ENCODE measurements at places on chromosomes 5 and 9. TPM values are rescaled to one million over a fixed set of nuclear protein-coding genes. Genes with fewer than 3 reads are reported as not detected.
A peak's percentile ranks its signal among the peaks of the same experiment; 100 is the strongest.

GRCh38 chr9:98540476-98540875 lies 168.3 kb downstream of the GABBR2 start:
- no peak overlapping the region for H3K27ac ChIP-seq
- H3K36me3 ChIP-seq = no peaks in the 10 kb centered on the region
- DNase-seq = no peak
- no peak overlapping the region for H3K4me3 ChIP-seq

ANKRD34B gene
- not detected for total RNA-seq

GRCh38 chr5:163347671-163348070 lies 89.7 kb upstream of the CCNG1 start:
- no peaks in the 10 kb centered on the region for H3K27me3 ChIP-seq
- no peak overlapping the region for H3K27ac ChIP-seq
- peak; percentile 59 for DNase-seq
- H3K4me1 ChIP-seq = no peaks in the 10 kb centered on the region
- no peak overlapping the region for H3K4me3 ChIP-seq

- DNase-seq = no peak
- H3K36me3 ChIP-seq = peaks cover 60% of the 10 kb centered on the region
- H3K27me3 ChIP-seq = no peaks in the 10 kb centered on the region
- no peaks in the 10 kb centered on the region for H3K4me1 ChIP-seq
Measured at GRCh38 chr9:125317704-125318103, 56.1 kb downstream of the GAPVD1 start.

FOXD4L6 gene
- not detected for total RNA-seq

GRCh38 chr9:14823800-14824199 lies 86.4 kb downstream of the FREM1 start:
- H3K27me3 ChIP-seq = no peaks in the 10 kb centered on the region
- no peak overlapping the region for H3K4me3 ChIP-seq
- H3K4me1 ChIP-seq = no peaks in the 10 kb centered on the region
- DNase-seq = no peak
- H3K27ac ChIP-seq = no peak overlapping the region

DNA sequence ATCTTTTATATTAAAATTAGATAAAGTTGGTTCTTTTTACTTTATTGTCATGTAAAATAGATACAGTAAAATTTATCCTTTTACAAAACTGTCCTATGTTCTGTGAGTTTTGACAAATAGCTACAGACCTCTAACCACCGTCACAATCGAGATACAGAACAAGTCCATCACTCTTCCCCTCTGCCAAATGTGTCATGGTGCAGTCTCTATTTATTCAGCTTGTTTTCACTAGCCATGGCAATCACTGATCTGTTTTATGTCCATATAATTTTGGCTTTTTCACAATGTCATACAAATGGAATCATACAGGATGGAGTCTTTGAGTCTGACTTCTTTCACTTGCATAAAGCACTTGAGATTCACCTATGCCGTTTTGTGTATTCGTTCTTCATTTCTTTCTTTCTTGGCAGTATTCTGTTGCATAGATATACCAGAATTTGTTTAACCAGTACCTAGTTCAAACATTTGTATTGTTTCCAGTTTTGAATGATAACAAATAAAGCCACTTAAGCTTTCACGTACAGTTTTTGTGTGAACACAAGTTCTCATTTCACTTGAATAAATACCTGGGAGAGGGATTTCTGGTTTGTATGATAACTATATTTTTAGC lies 273.2 kb upstream of the MPDZ start:
- DNase-seq = no peak
- H3K36me3 ChIP-seq = no peaks in the 10 kb centered on the region
- H3K4me1 ChIP-seq = no peaks in the 10 kb centered on the region
- H3K27ac ChIP-seq = no peak overlapping the region

ADAMTS6 gene
- 4.1 TPM for total RNA-seq

GRCh38 chr5:16600946-16601345 lies 15.9 kb downstream of the RETREG1 start:
- H3K4me3 ChIP-seq = no peak overlapping the region
- H3K4me1 ChIP-seq = no peaks in the 10 kb centered on the region
- no peaks in the 10 kb centered on the region for H3K36me3 ChIP-seq
- H3K27me3 ChIP-seq = peaks cover 26% of the 10 kb centered on the region

DNA sequence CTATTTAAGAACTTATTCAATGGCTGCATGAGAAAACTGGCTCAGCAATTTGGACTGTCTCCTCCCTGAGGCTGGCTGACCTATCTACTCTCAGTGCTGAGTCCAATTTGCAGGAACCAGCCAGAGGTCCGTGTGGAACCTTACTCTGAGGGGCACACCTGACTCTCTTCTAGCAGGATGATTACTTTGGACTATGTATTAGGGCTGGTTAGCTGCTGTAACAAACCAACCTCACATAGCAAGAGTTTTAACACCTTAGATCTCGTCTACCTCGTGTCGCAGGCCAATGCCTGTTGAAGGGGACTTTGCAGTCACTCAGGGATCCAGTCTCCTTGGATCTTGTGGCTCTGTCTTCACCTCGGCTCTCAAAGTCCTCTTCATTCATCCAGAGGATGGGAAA lies 3.4 kb upstream of the FAM193B start:
- peaks cover 13% of the 10 kb centered on the region for H3K4me1 ChIP-seq
- no peaks in the 10 kb centered on the region for H3K27me3 ChIP-seq
- no peak overlapping the region for H3K4me3 ChIP-seq
- no peak overlapping the region for H3K27ac ChIP-seq
- H3K36me3 ChIP-seq = peaks cover 8% of the 10 kb centered on the region

DNA sequence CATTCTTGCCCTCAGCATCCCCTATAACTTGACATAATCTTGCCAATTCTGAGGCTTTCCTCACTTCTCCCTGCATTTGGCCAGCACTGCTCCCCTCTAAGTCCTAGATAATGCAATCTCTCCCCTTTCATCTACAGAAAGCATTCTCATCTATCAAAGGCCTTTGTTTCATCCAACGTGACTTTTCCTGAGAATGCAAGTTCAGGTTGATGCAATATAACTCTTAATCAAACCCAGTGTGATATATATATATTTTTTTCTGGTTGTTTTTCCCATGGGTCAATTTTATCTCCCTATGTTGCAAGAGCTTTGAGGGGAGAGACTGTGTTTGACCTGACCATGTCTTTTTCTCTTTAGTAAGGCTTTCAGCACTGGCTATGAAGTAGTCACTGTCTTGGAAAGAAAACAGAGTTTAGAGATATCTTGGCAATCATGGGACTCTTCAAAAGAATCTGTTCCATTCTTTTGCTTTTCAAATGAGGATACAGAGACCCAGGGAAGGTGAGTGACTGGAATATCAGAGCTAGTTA lies 268.6 kb downstream of the TRPM3 start:
- no peaks in the 10 kb centered on the region for H3K36me3 ChIP-seq
- no peak overlapping the region for H3K4me3 ChIP-seq
- no peak for DNase-seq
- no peaks in the 10 kb centered on the region for H3K4me1 ChIP-seq

DNA sequence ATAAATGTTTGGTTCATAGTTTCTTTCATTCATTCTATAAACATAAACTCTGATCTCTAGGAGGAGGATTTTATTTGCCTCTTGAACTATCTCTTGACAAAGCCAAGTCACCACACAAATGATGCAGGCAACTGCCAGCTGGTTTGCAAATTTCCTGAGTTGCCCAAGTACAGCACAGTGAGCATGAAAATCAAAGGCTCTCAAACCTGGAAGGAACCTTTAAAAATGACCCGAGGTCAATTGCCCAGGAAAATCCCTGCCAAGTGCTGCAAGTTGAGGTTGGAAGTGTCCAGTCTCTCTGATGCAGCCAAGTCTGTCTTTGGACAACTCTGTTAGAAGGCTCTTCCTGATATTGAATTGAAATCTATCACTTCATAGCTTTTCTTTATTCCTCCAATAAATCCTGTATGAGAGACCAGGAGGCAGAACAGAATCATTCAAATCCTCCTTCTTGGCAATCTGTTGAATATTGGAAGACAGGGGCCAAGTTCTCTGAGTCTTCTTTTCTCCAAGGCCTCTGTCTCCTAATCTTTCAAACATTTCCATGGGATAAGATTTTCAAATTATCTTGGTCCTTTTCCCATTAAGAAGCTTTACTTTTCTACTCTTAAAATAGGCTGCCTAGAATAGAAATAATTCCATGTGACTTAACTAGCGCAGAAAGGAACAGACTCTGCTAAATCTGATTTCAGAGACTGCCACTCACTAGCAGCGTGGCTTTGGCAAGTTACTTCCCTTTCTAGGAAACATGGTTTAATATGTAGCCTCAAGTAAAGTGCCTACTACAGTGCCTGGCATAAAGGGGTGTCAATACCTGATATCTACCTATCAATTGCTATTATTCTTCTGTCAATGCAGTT lies 159.2 kb downstream of the SNX18 start:
- no peak overlapping the region for H3K4me3 ChIP-seq
- H3K36me3 ChIP-seq = no peaks in the 10 kb centered on the region
- peaks cover 9% of the 10 kb centered on the region for H3K4me1 ChIP-seq
- H3K27ac ChIP-seq = no peak overlapping the region

DNA sequence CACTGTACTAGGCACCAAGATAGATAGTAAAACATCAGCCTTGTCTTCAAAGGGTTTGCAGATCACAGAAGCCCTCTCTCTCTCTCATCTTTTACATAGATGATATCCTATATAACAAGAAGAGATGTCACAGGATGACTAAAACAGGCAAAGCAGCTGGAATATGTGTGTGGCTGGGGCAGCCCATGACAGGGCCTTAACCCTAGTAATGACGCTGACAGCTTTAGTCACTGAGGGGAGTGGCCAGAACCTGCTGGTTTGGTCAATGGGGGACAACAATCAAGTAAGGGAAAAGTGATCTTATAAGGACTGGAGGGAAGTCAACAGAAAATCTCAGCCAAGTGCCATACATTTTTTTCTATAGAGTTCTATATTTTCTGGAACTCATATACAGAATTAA lies 41.9 kb upstream of the RIC1 start:
- H3K4me3 ChIP-seq = no peak overlapping the region
- peak overlapping the region; percentile 85 for H3K27ac ChIP-seq
- peaks cover 40% of the 10 kb centered on the region for H3K4me1 ChIP-seq

ITGA1 gene
- 27.4 TPM for total RNA-seq

- no peaks in the 10 kb centered on the region for H3K36me3 ChIP-seq
- H3K4me3 ChIP-seq = no peak overlapping the region
- no peak for DNase-seq
- H3K27ac ChIP-seq = no peak overlapping the region
- H3K4me1 ChIP-seq = no peaks in the 10 kb centered on the region
Measured at GRCh38 chr9:120212153-120212852, 367.7 kb downstream of the CDK5RAP2 start.

- no peaks in the 10 kb centered on the region for H3K36me3 ChIP-seq
- H3K27me3 ChIP-seq = no peaks in the 10 kb centered on the region
- DNase-seq = no peak
- H3K4me3 ChIP-seq = no peak overlapping the region
- peaks cover 22% of the 10 kb centered on the region for H3K4me1 ChIP-seq
Measured at GRCh38 chr5:10364186-10364689, 10.7 kb downstream of the MARCHF6 start.

ISL1 gene
- not detected for total RNA-seq

DNA sequence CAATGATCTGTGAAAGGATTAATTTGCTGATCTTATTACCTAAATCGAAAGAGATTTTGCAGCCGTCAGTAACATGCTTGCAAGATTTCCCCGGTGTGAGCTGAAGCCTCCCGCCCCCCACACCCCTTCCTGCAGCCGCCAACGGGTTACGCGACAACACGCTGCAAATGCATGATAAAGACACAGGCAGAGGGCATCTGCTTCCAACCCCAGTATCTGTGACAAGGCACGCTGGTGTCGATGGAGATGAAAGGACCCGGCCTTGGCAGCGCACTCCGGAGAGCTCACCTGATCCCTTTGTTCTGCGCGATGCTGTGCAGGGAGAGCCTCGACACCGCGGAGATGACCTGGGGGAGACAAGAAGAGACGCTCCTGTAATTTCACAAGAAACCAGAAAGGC lies 122.9 kb upstream of the SARDH start:
- H3K36me3 ChIP-seq = peaks cover 50% of the 10 kb centered on the region
- no peak overlapping the region for H3K27ac ChIP-seq
- H3K4me1 ChIP-seq = no peaks in the 10 kb centered on the region
- no peaks in the 10 kb centered on the region for H3K27me3 ChIP-seq
- H3K4me3 ChIP-seq = no peak overlapping the region

DNA sequence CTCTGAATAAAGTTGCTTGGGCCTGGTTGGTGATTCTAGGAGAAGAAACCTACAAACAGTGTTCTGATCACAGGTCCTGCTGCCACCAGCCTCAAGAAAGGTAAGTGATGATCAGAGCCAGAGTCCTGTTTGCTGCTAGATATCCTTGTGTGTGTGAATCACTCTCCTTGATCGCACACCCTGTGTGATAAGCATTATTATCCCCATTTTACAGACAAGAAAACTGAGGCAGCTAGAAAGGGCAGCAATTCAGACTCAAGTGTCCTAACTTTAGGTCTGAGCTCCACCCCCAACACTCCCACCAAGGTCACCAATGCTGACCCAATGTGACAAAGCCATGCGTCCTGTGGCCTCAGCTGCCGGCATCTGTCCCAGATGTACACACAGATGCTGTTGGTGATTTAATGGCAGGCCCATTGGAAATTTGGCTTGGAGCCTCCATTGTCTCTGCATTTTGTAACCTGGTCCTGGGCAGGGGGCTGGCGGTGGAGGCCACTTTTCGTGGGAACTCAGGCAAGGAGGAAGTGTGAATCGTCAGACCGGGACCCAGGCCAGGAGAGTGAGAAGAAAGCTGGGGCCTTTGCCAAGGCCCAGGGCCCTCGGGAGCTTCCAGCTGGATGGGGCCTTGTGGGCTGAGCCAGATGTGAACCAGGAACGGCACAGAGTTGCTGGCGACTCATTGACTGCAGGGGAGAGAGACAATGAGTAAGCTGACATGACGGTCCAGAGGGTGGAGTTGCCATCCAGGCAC lies 29.8 kb upstream of the GGTA1 start:
- no peak overlapping the region for H3K27ac ChIP-seq
- H3K27me3 ChIP-seq = no peaks in the 10 kb centered on the region
- peak; percentile 4 for DNase-seq
- no peaks in the 10 kb centered on the region for H3K4me1 ChIP-seq

PCSK5 gene
- total RNA-seq = 20.8 TPM

DNA sequence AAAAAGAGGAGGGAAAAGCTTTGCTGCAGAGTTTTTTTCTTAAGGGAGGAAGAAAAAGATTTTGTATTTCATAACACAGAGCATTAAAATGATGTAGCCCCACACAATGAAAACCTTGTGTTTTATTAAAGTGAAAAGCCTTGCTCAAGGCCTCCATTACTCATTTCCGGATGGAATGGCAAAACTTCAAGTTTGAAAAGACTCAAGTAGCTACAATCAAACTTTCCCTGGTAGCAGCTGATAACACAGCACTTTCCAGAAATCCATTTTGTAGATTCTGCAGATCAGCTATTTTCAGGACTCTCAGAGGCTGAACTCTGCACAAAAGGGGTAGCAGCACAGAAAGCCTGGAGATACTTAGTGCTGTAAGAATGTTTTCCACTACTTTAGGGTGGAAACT lies 374.8 kb downstream of the NFIB start:
- no peak for DNase-seq
- no peak overlapping the region for H3K27ac ChIP-seq
- H3K27me3 ChIP-seq = no peaks in the 10 kb centered on the region
- no peak overlapping the region for H3K4me3 ChIP-seq
- no peaks in the 10 kb centered on the region for H3K4me1 ChIP-seq

- no peak for DNase-seq
- no peak overlapping the region for H3K27ac ChIP-seq
- no peak overlapping the region for H3K4me3 ChIP-seq
- H3K27me3 ChIP-seq = no peaks in the 10 kb centered on the region
- no peaks in the 10 kb centered on the region for H3K4me1 ChIP-seq
Measured at GRCh38 chr9:15915711-15916110, 362.9 kb downstream of the CCDC171 start.
